ENCODE measurements at places on chromosomes 6 and 20.

DNA sequence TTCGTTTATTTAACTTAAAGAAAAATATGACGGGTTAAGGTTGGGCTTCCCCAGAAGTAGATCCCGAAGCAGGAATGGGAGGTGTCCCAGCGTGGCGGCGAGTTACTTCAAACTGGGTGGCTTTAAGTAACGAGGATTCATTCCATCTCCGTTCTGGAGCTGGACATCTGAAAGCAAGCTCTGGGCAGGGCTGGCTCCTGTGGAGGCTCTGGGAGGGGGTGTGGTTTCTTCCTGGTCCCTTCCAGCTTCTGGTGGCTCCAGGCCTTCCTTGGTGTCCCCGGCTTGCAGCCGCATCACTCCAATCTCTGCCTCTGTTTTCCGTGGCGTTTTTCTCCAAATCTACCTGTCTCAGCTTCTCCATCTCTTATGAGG lies 47.3 kb upstream of the BHLHE23 start:
- no peak for DNase-seq

DNA sequence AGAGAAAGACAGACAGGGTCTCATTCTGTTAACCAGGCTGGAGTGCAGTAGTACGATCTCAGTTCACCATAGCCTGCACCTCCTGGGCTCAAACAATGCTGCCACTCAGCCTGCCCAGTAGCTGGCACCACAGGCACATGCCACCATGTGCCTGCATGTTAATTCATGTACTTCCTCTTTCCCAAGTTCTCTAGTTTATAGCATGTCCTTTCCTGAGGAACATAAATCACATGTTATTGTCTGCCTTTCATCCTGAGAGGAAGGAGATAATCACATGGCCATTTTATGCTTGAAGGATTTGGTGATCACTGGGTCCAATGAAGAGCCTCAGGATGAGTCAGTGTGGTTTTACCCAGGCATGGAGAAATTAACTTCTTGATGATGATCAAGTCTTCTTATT lies 47.9 kb downstream of the COL11A2 start:
- no peak for DNase-seq

DNA sequence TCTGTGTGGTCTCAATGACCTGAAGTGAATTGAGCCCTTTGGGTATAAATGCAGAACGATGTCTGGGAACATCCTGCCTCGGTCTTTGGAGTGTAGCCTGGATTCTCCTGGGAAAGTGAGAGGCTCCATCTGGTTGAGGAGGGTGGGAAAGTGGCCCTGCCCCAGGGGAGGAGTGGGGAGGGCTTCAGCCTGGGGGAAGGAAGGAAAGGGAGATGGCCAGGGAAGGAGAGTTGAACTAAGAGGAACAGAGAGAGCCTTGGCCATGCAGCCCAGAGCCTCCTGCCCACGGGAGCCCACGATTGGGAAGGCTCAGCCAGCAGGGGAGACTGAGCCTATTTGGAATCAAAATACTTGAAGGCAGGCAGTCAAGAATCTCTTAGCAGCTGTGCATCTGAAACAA lies 2.3 kb upstream of the EPB41L1 start:
- DNase-seq = no peak

GRCh38 chr6:57162516-57162915 lies 9.6 kb upstream of the BAG2 start:
- no peak for DNase-seq

- no peak for DNase-seq
Observed at GRCh38 chr20:54793291-54793992, 318.0 kb downstream of the DOK5 start.

DNA sequence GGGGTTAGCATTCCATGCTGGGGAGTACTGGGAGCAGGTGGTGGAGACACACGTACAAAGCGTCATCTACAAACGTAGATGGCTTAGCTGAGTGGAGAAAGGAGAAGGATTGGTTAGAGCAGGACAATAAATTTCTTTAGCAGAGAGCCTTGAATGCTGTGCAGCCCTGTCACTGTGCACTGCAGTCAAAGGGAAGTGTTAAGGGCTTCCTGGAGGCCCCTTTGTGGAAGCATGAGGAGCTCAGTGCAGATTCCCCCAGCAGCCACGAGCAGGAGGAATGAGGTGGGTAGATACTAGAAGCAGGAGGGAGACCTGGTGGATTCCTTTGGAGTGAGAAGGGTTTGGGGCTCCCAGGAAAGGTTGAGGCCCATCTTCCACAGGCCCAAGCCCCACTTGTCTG lies 6.1 kb upstream of the TREML4 start:
- DNase-seq = no peak

- DNase-seq = no peak
Observed at GRCh38 chr6:71312089-71312488, 23.5 kb downstream of the OGFRL1 start.

DNA sequence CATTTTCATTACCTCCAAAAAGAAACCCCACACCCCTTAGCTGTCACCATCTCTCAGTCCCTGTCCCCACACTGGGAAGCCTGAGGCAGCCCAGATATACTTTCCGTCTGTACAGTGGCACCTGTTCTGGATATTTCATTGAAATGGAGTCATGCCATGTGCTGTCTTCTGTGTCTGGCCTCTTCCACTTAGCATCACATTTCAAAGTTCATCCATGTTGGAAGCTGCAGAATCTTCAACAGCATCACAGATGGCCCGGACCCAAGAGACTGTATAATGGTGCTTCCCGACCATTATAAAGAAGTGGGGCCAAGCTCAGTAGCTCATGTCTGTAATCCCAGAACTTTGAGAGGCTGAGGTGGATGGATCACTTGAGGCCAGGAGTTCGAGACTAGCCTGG lies 58.4 kb downstream of the DLGAP4 start:
- no peak for DNase-seq

DNA sequence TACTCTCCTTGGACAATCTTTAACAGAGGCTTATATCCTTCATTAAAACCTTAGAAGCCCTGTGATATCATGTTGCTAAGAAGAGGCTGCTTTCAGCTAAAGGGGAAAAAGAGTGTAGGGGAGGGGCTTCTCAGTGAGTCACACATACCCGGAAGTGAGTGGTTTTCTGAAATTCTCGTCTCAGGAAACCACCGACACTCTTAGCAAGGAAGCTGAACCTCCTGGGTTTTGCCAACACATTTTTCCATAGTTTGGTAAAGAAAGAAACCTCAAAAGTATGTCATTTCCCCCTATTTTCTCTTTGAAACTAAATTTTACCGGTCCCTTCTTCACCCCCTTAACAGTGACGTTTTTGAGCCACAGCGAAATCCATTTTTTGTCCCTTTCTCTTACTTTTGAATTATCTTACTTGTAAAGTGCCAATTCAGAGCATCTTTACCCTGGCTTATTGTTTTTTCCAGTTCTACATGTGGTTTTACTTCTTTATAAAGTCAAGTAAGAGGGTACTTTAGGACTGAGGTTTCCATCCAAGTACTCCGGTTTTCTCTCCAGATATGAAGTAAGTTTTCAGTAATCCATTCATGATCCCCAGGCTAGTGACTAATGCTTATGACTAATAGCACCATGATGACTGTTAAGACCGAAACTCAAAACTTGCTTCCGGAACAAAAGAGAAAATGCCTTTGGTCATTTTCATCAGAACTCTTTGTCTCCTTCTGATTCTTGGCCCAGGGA lies 219.3 kb downstream of the ARHGAP18 start:
- DNase-seq = peak; percentile 86

DNA sequence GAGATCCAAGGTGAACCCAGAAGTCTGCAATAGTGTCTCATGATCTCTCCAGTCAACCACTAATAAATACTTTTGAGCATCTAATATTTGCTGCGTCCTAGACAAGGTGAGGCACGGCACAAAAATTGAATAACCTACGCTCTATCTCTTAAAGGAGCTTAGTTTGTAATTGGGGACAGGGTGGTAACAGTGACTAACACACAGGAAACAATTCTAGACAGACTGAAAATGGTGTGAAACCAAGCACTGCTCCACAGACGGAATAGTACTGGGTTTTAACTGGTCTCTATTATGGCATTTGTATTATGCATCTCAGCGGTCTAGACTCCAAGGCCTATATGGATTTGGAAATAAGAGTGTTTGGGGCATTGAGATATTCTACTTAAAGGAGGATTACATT lies 120.1 kb downstream of the CLIC5 start:
- no peak for DNase-seq

DNA sequence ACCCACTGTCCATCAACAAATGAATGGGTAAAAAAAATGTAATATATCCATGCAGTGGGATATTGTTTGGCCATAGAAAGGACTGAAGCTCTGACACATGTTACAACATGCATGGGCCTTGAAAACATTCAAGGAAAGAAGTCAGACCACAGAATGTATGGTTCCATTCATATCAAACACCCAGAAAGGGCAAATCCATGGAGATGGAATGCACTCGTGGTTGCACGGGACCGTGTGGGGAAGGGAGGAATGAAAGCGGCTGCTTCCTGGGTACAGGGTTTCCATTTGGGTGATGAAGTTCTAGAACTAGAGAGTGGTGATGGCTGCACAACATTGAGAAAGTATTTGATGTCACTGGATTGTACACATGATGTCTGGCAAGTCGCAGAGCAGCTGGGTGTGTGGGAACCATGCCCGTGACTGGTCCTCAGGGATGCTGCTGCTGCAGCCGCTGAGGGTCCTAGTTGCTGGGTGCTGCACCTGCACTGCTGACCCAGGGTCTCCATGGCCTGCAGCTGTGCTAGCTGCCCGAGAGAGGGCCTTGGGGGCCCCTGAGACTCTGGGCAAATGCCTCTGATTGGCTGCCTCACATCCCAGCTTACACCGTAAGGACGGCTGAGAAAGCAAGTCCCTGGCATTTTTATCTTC lies 220.3 kb downstream of the NRN1 start:
- DNase-seq = no peak

DNA sequence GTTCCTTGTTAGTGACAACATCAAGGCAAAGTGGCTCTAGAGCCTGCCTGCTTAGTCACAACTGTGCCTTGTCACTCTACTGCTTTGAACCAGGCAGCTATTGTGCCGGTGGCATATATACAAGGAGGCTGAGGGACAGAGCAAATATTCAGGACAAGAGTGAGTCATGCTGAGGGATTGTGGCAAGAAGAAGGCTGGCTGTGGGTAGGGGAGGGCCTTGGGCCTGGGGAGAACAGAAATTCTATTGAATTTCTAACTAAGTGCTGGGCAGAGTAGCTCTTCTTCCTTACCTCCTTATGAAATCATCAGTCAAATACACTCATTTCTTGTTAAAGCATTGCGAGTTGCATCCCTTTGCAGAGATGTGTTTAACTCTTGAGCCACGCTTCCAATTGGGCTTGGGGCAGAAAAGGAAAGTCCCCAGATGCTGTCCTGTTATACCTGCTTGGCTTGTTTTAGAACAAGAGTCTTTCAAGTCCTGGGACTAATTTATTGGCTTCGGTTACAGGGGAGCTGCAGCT lies 59.7 kb downstream of the PFDN4 start:
- peak; percentile 39 for DNase-seq

- DNase-seq = peak; percentile 61
Observed at GRCh38 chr6:3585320-3585935, 128.6 kb upstream of the SLC22A23 start.

DNA sequence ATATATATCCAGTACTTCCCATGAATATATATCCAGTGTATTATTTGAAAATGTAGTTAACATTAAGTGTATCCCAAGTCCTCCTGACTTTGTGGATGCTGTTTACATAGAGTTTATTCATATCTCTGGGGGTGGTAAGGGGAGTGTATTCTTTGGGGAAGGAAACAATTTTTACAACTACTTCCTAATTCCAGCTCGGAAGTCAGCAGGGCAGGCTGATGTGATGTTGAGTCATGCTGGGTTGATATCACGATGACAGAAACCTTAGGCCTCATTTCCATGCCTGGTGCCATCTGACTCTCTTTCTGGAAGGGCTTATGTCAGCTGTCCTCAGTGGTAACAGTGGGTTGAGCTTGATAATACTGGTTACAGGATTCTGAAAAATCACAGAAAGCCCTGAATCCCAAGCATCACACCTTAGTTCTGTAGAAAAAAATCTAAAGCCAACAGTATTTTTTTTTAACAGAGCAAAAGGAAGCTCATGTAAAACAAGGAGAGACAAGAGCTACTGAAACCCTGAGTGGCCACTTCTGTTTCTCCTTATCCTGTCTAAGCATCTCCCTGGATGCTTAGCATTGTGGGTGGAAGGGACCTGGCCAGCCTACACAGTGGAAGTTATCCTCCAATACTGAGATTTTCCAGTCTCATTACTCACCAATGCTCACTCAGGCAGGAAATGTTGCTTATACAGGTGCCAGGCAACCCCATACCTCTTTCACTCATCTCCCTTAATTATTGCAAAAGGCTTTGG lies 75.2 kb upstream of the IYD start:
- DNase-seq = peak; percentile 7

- no peak for DNase-seq
Observed at GRCh38 chr6:17813542-17813941, 106.8 kb upstream of the NUP153 start.

DNA sequence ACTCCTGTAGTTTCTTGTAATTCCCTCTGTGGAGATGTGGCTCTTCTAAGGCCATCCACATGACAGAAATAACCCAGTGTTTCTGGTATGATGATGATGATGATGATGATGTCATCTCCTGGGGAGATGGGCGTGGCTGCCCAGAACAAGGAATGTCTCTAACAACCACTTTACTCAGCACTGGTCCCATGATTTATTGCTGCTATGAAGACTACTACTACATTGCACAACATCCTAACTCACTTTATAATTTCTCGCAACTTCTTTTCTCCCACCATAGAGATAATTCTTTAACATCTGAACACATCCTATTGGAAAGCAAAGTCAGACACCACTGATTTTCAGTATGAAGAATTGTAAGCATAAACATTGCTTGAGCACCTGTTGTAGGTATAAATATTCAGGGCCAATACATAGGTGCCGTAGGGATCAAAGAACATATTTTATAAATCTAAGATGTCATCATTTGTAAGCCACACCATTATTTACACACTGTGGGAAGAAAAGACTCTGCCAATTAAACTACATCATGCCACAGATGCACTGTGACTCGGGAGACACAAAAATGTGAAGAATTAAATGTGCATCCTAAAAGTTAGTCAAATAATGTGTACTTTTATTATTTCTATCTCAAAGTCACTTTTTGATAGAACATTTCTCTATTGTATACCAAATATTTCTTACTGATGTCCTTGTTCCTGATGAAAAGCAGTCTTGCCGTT lies 6.4 kb downstream of the TPMT start:
- peak; percentile 84 for DNase-seq

GRCh38 chr20:32479697-32480171 lies 105.4 kb downstream of the NOL4L start:
- DNase-seq = no peak

- no peak for DNase-seq
Observed at GRCh38 chr20:13109658-13110057, 100.9 kb downstream of the SPTLC3 start.

- no peak for DNase-seq
Observed at GRCh38 chr6:4512051-4512471, 264.1 kb upstream of the CDYL start.

DNA sequence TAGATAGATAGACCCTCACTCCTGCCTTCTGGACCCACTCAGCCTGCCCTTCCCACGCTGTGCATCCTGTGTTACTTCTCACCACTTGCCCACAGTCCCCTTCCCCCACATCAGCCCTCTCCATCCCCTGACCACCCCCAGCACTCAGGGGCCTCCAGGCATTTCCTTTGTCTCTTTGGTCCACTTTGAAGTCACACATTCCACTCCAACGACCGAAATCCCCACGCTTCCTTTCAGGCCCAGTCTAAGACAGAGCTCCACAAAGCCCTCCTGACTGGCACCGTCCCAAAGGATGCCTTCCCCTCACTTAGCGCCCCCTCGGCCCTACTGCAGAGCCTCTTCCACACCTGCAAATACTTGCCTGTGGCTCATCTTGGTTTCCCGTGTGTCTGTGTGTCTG lies 83.8 kb downstream of the FOXF2 start:
- no peak for DNase-seq
